NCI-H2081 (cell line): ENCODE measurements at places on chromosomes 2 and 18.

DNA sequence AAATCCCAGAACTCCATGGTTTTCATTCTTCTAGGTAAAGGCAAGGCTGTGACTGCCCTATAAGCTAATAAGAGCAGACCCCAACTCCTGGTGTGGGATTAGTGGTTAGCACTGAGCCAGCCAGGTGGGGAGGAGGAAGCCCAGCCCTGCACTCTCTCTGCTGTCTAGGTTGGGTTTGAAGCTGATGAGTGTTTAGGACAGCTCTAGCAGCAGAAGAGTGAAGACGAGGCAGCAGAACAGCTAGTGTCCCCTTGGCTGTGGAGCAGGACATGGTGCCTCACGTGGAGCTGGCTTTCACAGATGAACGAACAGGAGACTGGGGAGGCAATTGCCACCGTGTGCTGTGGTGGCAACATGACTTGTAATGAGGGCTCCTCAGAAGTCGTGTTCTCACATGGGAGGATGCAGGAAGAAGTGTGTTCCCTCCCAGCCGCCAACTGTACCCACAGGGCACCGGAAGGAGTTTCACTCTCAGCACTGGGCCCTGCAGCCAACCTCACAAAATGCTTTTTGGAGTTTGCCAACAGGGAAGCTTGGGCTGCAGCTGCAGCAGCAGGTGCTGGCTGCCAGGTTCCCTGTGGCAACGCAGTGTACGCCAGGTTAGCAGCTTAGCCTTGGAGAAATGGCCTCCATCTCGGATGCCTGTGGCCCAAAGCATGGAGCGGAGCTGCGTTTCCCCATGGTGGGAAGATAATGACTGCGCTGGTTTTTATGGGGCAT is 328.2 kb downstream of the SETBP1 start:
- peak; percentile 53 for DNase-seq

DNA sequence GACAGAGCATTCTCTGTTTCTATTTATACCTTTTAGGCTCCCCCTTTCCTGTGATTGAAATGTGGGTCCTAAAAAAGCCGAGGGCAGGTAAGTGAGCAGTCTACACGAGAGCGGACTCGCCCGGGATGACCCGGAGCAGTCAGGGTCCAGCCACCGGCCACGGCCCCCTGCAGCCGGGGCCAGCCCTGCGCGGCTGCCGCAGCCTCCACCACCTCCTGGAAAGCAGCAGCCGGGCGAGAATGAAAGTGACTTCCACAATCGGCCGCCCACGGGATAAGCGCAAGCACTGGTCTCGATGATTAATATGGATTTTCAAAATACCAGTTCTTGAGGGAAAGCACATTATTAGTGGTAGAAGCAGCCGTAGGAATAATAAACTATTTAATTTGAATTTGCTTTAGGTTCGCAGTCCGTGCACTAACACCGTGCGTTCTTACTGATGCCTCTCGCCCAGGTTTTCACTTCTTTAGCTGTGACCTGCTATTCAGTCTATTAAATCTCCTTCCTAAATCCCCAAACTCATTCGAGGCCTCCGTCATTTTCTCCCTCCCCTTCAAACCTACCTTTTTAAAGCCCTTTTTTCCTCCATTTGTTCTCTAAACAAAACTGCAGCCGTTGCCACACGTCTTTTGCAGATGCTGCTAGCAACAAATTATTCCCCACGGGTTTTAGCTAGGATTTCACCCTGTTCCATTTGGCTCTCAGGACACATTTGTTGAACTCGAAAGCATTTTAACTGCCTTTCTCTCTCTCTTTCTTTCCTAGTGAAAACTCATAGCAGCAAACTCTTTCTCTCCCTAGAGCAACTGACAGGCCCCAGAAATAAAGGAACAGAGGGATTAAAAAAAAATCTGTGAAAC is 1015.1 kb upstream of the PIK3C3 start:
- DNase-seq, result peak; percentile 31

DNA sequence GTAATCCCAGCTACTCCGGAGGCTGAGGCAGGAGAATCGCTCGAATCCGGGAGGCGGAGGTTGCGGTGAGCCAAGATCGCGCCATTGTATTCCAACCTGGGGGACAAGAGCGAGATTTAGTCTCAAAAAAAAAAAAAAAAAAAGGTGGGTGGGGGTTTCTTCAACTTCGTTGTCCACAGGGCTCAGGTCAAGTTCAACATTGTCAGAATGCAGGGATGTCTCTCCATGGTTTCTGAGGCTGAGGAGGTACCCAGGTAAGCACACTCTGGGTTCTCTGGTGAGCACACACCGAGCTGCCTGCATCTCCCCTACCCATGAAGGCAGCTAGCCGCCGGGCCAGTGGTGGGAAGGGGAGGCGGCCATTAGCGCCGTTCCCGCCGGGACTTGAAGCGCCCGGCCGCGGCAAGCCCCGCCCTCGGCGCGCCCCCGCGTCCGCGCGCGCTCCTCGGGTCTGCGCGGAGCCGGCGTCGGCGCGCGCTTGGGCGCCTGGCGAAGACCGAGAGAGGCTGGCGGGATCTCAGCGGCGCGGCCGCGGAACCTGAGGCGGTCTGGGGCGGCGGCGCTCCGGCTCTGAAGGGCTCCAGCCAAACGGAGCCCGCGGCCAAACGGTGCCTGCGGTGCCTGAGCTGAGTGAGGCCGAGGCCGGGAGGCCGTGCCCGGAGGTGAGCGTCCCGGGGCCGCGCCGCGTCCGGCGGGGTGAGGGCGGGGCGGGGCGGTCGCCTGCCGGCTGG is at the start of gene UBXN2A:
Gene UBXN2A (plus strand): TSS at position 477 of the 731 bp plus-strand sequence. CDS start 17,852 bp downstream, outside the sequence.
- peak; percentile 87 for DNase-seq

- no peak for DNase-seq
Measured at GRCh38 chr2:1821530-1821929, 77.2 kb upstream of the PXDN start.

DNA sequence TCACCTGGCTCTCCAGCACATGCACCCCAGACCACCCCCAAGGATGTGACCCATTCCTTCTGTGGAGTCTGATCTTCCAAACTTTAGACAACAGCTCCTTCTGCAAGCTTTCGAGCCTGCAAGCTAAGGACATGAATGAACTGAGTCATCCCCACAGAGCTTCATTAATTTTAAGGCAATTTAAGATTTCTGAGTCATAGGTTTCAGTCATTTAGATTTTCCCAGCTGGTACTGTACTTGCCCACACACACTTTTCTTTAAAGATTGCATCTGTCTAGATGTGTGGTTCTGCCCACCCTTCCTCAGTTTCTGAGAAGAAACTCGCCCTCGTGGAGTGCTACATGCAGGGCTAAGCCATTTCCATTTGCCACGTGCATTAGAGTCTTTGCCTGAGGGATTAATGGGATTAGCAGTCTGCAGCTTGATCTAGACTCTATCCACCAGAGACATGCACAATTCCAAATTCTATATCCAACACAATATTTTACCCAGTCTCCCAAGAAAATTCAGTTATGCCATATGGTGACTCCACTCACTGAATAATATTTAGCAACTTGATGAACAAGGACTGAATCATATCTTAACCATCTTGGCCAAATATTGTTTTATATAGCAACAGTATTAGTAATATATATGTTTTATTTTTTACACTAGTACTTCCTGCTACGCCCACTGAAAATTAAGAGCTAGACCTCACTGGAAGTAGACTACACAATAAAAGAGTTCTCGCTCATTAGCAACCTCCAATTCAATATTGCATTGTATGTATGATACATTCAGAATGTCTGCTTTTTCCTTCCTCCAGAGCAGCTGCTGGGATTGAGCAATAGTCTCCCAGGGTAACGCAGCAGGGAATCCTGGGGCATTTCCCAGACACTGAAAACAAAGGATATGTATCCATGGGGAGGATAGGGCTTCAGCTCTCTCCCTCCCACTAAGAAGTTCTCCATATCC is 14.3 kb upstream of the TRIB2 start:
- peak; percentile 38 for DNase-seq

DNA sequence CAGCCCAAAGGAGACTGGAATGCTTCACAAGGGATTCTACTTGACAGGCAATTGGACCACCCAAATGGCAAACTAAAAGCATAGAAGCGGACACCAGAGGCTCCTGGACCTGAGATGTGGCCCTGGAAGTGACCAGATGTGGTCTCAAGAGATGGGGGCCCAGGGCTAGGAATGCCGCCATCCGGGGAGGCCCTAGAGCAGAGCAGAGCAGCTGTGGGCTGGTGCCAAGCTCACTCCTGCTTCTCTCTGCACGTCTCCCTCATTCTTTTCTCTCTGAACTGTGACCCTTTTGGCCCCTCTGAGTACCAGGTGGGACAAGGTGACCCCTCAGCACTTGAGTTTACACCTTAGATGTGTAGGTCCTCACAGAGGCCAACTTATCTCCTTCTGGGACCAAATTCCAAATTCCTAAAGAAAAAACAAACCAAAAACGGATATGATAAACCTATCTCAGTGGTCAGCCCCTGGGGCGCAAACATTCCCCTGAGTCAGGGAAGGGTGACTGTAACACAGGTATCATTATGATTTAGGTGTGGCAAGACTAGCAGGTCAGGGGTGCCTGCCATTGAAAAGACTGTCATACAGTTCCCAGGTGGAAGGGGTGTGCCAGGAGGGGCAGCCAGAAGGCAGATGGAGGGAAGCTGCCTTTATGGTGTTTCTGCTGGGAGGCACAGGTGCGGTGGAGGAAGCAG is 6.5 kb upstream of the IL1R2 start:
- DNase-seq, result no peak

GRCh38 chr2:173397539-173397938 is 42.9 kb downstream of the CDCA7 start:
- DNase-seq, result peak; percentile 62

DNA sequence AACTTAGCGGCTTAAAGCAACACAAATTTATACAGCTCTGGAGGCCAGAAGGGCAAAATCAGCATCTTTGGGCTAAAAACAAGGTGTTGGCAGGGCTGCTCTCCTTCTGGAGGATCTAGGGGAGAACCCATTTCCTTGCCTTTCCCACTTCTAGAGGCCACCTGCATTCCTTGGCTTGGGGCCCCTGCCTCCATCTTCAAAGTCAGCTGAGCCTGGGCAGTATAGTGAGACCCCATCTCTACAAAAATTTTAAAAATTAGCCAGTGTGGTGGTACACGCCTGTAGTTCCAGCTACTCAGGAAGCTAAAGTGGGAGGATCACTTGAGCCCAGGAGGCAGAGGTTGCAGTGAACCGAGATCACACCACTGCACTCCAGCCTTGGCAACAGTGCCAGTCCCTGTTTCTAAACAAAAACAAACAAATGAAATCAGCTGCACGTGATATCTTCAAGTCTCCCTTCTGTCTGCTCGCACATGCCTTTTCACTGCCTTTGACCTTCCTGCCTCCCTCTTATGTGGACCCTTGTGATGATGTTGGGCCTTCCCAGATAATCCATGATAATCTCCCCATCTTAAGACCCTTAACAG is 200.6 kb downstream of the ZFP36L2 start:
- DNase-seq, result no peak

DNA sequence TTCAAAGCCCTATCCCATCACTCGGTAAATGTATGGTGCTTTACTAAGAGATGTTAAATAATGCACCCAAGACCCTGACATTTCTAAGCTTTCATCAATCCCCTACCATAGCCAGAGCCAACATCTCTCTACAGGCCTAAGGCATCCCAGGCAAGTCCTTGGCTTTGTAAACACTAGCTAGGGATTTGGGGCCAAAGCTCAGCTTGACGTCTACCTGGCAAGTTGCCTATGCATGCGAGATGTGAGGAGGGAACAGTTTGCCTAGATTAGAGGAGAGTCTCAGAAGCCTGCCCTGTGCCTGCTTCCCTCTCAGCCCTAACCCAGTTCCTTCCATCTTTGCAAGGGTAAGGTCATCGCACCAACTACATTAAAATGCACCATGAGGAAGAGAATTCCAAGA is 221.5 kb upstream of the NCKAP5 start:
- DNase-seq, result peak; percentile 5

GRCh38 chr18:11561293-11561692 is 48.1 kb upstream of the SLC35G4 start:
- no peak for DNase-seq

DNA sequence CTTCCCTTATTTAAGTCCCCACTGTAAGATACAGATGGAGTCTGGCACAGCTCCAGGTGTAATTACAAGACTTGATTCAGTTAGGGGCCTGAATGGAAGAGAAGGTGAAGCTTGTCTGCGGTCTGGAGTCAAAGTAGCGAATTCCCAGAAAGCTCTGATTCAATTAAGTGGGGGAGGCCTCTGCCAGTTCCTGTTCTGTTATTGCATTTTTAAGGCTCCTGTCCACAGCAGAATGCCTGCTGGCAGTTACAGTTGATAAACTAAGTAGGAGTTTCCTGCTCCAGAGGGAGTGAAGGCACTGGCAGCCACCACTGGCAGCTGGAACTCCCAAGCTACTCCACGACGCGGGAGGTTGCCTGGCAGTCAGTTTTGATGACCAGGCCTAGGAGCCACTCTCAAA is 181.1 kb downstream of the SOCS6 start:
- no peak for DNase-seq

GRCh38 chr2:204133476-204133875 is 196.9 kb downstream of the ICOS start:
- no peak for DNase-seq

GRCh38 chr2:60867848-60868247 is 13.5 kb upstream of the REL start:
- no peak for DNase-seq

DNA sequence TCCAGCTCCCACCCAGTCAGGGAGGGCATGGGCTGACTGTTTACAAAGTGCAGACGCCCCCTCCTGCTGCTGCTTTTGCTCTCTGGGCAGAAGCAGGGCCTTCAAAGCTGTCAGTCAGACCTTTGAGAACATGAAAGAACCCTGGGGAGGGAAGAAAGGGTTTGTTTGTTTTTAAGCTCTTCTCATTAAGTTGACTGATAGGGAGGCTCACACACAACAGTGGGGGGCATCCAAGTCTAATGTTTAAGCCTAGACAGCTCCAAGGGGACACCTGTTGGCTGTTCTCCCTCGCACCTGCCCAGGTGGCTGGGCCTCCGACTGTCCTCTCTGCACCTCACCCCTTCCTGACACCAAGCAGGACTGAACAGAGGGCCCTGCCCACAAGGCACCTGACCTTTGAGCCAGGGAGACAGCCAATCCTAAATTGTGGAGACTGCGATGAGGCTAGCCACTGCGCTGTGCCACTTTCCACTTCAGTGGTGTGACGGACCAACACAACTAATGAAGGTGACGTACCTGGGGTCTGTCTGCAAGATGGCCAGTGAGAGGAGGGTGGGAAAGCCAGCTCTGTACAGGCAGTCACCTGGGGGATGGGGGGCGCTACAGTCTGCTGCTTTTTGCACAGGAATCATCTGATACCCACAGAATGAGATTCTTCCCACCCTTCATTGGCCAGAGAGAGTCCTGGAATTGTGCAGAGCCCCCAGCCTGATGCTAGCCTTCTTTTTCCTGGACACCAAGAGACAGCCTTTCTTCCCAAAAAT is 16.3 kb downstream of the ST6GAL2 start:
- DNase-seq, result no peak

GRCh38 chr2:163692611-163693482 is 43.0 kb downstream of the FIGN start:
- no peak for DNase-seq

- no peak for DNase-seq
Measured at GRCh38 chr2:132909427-132909826, 239.4 kb upstream of the LYPD1 start.

GRCh38 chr2:234710587-234710986 is 213.7 kb upstream of the ARL4C start:
- DNase-seq, result no peak

GRCh38 chr2:25330273-25330672 is 11.5 kb downstream of the DNMT3A start:
- DNase-seq, result no peak

- no peak for DNase-seq
Measured at GRCh38 chr2:136211701-136212100, 93.8 kb upstream of the CXCR4 start.
